Renal cortex interstitium (tissue), 15 donors: ENCODE measurements at places on chromosomes 3 and 15.

DNA sequence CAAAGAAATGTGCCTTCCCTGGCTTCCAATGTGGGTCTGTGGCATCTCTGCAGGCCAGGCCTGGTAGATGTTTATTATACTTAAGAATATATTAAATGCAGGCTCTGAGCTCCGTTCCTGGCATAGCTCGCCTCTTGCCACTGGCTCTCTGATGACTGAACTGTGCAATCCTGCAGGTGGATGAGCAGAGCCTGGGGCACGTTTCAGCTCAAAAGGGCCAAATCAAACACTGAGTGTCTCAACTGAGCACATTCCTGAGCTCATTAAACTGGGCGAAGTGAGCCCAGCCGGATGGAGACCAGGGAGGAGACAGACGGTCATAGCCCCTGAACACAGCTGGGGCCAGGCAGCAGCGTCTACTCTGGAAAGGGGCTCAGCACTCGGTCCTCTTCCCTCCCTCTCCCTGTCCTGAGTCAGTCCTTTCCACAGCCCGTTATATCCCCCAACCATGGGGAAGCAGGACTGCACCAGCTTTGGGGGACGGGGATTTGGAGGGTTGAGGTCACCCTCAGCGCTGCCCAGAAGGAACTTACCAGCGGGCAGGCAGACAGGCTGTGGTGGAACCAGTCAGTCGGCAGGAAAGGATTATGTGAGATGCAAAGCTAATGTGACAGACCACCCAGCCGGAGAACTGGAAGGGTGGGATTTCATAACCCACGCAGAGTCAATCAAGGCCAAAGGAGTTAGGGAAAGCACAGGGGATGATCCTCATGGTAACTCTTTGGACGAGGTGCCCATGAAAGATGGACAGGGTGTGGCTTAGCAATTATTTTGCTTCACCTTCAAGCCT is 77.4 kb upstream of the ANKRD34C start:
- no peak for DNase-seq

DNA sequence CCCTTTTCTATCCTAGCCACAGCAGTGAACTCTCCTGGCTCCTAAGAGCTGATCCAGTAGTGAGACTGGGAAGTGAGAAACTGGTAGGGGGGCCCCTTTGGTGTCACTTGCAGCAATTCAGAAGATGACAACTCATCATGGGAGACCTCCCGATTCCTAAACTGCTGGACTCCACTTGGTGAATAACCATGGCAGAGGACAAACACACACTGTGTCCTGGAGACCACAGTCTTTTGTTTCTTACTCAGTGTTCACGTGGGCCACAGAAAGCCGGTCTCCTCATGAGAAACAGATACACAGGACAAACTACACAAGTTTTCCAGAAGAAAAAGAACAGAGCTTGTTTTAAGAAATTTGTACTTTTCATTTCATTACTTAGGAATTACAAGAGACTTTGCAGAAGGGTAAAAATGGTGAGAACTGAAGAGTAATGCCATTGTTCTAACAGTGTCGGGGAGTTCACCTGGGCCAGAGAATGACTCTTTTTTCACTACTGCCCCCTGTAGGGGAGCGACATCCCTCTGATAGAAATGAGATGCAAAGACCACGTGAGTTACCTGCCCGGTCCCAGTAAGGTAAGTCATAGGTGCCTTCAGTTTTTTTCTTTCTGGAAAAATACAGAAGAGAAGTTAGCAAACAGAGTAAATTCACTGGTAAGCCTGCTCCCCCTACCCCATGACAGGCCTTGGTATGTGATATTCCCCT is 38.1 kb downstream of the ST3GAL6 start:
- no peak for DNase-seq

DNA sequence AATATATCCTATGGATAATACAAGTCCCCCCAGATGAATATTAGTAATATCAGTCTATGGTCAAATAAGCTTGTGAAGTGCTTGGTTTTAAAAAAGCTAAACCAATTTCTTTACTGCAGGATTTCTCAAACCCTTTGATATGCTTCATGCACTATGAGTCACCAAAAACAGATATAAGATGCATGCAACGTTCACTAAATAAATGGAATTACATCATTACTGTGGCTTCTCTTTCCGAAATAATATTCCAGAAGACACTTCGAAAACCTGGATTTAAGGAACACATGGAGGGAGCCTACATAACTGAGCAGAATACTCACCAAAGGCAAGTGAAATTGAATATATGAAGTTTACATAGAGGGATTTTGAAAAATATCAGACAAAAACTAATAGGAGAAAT is 126.3 kb upstream of the ABI3BP start:
- no peak for DNase-seq

- DNase-seq: no peak
These were observed 192.8 kb downstream of the ARPP21 start for GRCh38 chr3:35832140-35832571.

DNA sequence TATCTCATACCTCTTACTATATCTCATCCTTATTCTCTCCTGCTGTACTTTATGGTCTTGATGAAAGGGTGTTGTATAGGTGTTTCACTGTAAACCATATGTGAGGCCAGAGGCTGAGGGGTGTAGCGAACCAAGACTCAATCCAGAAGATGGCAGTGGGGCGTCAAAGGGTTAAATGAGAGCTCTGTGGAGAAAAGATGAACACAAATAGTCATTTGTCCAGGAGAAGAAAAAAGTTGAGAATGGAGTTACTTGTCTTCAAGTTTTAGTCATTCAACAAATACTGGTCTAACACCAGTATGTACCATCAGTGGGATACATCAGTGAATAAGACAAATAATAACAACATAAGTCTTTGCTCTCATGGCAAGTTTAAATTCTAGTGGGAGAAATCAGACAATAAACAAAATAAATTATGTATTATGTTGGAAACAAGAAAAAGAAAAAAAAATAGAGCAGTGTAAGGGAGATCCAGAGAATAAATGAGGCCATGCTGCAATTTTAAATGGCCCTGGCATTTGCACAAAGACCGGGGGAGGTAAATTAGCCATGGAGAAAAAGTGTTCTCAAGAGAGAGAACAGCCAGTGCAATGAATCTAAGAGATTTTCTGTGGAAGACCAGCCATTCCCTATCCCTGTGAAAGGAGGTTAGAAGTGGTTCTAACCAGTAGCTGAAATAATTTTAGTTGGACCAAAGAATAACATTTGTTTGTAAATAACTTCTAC is 77.0 kb upstream of the UMPS start:
- DNase-seq: no peak

DNA sequence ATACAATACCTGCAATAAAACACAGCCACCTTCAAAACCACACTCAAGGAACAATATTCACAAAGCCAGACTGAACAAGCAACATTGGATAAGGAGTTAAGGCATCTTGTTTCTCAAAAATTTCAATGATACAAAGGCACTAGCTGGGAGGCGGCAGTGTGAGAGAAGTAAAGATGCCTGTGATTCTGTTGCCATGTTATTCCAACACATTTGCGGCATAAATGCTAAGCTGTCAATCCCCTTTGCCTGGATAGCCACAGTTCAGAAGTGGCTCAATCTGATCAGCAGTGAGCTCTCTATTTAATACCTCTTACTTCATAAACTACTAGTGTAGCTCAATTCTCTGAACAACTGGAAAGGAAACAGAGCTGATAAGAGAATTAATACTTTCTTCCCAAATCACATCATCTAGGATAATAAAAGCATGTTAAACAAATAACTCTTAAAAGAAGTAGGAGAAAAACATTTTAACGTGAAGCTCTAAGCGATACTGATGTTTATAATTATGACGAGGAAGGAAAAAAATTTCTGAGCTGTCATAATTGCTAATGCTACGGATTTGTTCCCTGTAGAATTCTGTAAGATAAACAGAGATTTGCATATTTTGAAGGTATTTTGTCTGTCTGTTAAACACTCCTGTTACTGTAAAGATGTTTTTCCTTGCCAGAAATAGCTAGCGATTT is 358.4 kb downstream of the FOXP1 start:
- no peak for DNase-seq

GRCh38 chr3:16355828-16356227 is 90.8 kb downstream of the OXNAD1 start:
- DNase-seq: no peak

DNA sequence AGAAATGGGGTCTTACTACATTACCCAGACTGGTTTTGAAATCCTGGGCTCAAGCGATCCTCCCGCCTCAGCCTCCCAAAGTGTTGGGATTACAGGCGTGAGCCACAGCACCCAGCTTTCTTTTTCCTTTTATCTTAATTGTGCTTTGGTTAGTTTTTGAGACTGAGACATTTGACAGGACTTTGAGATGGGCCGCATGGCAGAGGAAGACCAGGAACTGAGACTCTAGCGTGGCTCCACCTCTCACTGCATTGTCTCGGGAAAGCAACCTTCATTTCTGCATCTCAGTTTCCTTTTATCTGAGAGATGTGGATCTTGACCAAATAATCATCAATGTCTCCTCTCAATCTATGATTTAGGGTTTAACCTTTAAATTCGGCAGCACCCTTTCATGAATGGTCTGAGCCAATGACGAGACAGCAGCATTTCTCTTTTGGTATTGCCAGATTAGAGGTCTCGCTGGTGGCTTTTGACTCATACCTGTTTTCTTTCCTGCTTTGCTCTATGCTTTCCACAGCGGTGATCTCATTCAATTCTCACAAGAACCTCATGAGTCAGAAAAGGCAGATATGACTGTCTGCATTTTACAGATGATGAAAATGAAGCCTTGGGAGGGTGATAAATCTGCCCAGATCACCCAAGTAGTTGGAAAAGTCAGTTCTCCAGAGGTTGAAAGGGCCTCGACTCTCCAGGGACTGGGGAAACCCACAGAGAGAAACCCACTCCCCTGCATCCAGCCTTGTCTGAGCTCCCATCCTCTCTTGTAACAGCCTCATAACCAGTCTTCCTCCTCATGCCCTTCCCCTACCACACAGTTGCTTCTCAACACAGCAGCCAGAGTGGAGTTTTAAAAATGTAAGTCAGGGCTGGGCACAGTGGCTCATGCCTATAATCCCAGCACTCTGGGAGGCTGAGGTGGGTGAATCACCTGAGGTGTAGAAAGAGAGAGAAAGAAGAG is 84.8 kb upstream of the FOXB1 start:
- no peak for DNase-seq

- no peak for DNase-seq
These were observed 552 bp upstream of the XYLB start for GRCh38 chr3:38345879-38346586.

DNA sequence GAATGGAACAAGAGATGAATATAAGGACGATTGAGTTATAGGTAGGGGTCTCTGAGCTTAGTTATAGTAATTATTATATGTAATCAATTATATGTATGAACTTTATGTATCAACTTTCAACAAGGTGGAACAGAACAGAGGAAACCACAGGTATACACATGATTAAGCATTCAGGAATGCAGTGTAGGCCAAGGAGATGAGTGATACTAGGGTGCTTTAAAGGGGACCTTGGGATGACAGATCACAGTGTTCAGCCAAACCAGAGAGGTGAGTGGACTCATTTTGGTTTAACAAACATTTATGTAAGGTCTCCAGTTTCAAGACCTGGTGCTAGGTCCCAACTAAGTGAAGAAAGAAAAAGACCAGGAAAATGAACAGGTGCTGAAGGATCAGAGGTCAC is 895.5 kb downstream of the ROBO2 start:
- DNase-seq: no peak

GRCh38 chr15:66752078-66752477 is 50.0 kb downstream of the SMAD6 start:
- no peak for DNase-seq

DNA sequence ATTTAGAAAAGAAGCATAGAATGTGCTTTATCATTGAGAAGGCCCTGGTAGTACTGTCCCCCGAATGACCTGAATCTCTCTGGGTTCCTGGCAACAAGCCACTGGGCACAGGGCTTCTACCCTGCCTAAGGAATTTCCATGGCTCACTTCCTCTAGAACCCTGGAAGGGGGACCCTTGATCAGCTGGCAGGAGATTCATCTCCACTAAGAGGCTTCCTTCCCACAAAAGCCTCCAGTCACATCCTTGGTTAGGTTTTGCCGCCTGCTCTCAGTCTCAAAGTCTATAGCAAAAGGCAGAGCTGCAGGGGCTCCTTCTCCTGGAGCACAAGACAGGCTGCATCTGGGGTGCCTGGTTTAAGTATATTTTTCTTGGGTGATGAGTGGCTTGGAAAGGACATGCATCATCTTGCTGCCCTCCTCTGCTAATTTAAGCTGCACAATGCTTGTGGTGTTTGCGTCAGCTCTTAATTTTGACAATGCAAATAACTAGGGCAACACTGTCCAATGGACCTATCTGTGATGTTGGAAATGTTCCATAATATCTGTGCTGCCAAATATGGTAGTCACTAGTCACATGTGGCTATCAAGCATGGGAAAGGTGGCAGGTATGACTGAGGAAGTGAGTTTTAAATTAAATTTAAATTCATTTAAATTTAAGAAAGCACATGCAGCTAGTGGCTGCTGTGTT is 33.4 kb upstream of the RARRES1 start:
- no peak for DNase-seq

DNA sequence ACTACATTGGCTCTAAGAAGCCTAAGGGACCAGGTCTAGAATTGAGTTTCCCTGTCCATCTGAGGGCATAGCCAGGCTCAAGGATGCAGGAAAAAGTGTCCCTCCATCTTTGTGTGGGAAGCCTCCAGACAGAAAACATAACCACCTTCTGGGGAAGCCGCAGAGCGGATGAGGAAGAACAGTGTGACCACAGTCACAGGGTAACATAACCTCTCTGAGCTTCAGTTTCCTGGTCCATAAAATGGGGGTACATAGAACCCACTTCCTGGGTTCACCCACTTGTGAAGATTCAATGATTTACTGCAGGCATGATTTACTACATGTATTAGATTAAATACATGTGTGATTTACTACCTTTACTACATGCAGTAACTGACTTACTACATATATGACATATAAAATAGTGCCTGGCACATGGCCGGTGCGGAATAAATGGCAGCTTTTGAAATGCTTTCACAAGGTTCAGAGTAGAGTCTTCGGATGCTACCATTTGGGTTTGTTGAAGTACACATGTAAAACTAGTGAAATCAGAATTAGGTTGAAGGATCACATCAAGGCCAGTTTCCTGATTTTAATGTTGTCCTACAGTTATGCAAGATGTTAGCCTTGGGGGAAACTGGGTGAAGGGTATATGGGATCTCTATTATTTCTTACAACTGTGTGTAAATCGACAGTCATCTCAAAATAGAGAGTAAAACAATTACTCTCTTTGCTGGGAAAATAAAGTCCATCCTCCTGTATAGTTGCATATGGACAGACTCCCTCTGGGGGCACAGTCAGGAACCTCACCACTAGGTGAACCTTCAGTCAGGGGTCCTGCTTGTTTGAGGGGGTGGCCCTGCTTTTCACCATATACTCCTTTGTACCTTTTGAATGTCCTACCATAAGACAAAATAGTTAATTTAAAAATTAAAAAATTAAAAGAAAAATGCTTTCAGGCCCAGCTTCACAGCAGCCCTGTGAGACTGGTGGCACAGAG is 86.0 kb downstream of the SEMA5B start:
- no peak for DNase-seq
